Thoracic aorta (tissue), 2 donors: ENCODE measurements at places on chromosomes 12 and 14.

DNA sequence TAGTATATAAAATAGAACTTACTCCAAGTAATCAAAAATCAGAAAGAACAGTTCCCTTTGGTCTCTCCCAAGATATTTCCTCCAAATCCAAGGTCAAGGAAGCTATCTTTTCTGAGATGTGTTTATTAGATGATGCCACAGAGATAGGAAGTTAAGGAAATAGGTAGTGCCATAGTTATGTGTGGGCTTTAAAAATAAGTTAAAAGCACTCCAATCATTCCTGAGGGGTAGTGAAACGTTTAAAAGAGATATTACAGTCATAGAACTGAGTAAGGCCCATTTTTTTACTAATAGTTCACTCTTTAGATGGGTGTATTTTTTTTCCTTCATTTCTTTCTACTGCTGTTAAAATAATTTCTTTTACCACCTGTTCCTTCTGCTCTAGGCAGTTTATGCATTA, 1630.9 kb upstream of the SEL1L start:
- DNase-seq: no peak

GRCh38 chr14:23015618-23016017, 5.7 kb upstream of the C14orf93 start:
- no peak for DNase-seq

- DNase-seq: no peak
Observed at GRCh38 chr14:41120402-41120801, 486.3 kb upstream of the LRFN5 start.

DNA sequence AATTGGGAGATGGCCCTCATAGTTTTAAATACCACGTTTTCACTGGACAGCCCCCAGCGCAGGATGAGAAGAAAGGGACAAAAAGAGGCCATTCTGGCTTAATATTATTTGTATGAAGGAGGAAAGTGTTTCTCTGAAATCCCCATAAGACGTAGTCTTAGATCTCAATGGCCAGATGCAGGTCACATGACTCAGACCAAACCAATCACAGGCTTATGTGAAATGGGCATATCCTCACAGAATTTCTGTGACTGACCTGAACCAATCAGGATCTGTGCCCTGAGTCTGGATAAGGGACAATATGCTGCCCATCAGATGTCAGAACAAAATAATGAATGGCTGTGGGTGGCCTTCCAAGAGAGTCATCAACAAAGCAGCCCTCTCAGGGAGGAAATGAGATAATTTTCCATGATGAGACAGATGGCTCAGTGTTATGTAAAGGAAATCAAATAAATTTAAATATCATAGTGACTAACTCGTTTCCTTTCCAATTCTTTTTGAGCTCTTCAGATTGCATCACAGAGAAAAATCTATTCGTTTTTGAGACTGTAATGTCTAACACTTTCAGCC, 1009.5 kb upstream of the TMEM132C start:
- DNase-seq: no peak

GRCh38 chr14:49692193-49692757, 645 bp upstream of the KLHDC1 start:
- no peak for DNase-seq

DNA sequence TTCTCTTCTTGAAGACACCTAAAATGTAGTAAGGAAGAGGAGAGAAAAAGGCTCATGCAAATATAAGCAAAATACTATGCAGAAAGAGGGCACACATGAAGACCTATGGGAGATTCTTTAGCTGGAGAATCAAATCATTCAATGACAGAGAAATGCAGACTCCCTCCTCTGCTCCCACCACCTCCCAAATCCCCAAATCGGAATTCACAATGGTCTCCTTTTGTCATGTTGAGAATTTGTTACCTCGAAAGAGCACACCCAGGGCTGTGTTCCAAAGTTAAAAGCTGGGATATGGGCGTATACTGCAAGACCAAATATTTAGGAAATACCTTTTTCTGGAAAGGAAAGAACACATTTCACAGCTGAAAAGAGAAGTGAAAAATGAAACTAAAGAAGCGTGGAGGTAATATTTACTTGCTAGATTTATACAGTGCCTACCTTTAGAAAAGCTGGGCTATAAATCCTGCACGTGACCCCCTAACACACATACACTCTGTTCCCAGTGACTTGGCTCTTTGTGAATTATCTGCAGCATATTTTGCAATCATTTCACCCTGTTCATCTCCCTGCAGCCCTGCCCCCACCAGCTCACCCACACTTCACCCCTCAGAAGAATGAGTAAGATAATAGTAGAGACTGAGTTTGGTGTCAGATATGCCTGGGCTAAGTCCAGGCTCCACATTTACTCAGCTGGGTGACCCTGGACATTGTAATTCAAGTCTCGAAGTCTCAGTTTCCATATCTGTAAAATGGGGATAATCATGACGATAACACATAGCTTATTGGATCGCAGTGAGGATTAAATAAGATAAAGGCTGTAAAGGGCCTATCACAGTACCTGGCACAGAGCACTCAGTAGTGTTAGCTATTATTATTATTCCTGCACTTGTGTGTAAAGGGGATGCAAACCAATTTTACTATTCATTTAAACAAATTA, 2.9 kb upstream of the CACNA1C start:
- DNase-seq: no peak

DNA sequence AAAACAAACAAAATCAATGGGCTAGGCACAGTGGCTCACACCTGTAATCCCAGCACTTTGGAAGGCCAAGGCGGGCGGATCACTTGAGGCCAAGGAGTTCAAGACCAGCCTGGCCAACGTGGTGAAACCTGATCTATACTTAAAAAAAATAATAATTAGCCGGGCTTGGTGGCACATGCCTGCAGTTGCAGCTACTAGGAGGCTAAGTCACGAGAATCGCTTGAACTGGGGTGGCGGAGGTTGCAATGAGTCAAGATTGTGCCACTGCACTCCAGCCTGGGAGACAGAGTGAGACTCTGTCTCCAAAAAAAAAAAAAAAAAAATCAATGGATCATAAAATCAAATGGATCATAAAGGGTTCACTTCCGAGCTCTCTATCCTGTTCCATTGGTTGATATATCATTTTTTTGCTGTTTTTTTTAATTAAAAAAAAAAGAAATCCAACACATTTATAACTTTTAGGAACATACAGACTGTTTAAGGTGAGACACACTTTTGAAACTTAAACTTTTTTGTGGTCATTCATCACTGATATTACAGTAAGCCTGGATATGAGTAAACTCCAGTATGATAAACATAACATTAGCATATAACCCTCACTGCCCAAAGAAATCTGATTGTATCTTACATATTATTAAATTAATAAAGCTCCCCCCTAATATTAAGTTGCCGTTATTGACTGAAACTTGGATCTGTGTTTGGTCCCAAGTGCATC, 22.1 kb downstream of the MOK start:
- DNase-seq: no peak

- DNase-seq: no peak
Observed at GRCh38 chr12:48419116-48419935, 53.0 kb upstream of the ANP32D start.
